ENCODE measurements at places on chromosomes 11 and 22.

DNA sequence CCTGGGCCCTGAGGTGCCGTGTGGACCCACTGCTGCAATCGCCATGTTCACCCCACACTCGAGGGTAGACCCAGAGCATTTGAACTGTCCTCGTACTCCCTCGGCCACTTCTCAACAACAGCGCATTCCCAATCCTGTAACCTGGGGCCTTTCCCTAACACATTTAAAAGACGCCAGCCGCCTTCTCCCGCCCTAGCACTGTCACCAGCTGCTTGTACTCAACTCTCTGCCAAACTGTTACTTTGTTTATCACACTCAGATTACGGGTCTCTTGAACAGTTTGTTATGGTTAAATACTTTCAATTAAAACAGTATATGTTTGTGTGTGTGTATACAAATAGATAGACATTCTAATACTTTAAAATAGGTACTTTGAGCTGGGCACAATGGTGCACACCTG, 20.7 kb downstream of the CDKN1C start:
- DNase-seq, result no peak

DNA sequence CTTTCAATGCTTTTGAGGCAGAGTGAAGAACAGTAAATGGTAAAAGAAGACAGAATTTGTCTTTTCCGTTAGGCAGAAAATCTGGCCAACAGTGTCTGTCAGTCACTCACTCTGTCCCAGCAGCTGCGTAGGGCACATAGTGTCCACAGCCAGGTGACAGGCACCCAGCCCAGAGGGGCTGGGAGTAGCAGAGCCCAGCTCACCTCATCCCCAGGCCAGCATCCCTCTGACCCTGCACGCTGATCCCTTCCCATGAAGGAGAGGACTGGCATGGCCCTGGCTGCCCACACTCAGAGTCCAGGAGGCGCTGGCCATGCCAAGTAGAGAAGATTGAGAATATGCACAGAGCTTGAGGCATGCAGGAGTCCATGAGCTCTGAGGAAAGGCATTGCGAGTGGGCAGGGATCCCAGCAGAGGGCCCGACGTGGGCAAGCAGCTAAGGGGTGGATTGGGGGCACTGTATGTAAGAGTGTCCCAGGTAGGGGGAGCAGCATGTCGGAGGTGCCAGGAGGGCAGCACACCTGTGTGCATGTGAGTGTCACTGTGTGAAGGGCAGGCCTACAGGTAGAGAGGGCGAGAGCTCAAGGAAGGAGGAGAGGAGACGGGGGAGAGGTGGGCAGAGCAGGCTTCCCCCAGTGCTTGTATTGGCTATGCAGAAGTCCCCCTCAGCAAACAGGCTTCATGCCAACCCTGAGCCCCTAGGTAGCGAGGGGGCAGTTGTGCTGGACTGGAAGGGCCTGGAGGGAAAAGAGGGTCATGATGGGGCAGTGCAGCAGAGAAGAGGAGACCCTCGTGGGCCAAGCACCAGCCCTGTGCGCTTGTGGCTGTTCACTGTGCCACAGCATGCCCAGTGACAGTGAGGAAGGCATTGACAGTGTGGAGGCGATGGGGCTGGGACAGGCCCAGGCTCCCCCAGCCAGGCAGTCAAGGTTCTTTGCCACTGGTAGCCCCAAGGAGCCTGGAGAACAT, 133.8 kb downstream of the OSBP2 start:
- DNase-seq, result no peak

GRCh38 chr22:22746963-22747933, 102.8 kb downstream of the GGTLC2 start:
- DNase-seq, result no peak

GRCh38 chr11:83161610-83162199, 4.8 kb downstream of the PCF11 start:
- DNase-seq, result no peak

DNA sequence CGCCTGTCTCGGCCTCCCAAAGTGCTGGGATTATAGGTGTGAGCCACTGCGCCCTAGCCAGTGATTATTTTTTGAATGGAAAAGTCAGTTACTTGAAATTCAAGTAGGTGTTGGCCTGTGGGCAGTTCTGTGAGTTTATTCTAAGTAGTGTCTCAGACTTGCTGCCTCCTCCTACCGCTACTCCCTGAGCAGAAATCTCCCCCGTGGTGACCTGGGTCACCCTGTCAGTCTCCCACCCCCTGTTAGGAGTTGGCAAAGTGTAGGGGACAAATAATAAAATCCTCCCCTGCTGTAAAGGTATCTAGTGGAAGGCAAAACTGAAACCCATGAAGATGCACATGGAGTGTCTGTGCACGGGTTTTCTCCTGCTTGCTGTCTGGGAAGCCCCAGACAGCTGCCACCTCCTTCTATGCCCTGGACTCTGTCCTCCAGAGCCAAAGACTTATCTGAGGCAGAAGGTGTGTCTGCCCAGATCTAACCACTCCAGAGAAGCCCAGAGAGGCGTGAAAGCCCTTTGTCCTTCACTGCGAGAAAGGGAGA, 26.3 kb downstream of the SNAP29 start:
- no peak for DNase-seq

DNA sequence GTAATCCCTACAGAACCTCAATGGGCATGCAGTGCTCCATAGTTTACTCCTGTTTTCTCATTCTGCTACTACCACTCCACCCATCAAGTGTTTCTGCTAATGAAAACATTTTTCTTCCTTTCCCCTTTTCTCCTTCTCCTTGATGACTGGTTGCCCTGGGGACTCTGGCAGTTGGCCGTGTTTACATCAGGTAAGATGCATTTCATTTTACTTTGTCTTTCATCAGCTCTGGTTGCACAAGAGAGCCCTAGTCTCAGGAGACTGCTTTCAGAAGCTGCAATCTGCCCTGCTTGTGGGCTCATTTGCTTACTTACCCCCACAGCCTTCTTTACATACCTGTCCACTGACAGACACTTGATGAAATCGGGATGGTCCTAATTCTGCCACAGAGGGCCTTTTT, 19.6 kb upstream of the LIMK2 start:
- DNase-seq, result no peak

DNA sequence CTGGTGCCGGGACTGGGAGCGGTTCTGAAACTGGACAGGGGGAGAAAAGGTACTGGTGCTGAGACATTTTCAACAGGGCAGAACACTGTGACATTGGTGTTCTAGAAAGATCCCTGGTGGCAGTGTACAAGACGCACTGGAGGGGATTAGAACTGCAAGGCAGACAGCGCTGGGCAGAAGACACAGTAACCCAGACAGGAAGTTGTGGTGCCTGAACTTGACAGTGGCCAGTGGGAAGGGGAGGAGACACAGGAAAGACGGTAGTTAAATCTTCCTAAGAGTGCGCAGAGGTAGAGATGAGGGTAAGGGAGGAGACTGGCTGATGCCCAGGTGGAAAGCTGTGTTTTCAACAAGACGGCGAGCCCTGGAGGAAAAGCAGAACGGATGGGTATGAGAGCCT, 24.5 kb downstream of the FAM227A start:
- DNase-seq, result no peak

GRCh38 chr11:65116370-65117205, 913 bp downstream of the ZNHIT2 start:
- no peak for DNase-seq

DNA sequence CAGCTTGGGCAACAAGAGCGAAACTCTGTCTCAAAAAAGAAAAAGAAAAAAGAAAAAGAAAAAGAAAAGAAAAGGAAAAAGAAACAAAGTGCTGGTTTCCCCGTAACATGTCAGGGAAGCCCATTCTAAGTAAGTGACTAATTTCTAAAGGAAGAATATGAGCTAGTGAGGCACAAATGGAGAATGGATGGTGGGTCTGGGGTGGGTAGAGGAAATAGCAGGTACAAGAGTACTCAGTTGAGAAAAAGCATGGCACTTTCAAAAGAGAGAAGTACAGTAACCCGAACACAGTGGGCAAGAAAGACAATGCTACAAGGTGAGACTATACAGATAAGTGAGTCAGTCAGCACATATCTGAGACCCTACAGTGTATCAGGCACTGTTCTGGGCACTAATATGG, 4.5 kb downstream of the MAJIN start:
- DNase-seq, result no peak

- DNase-seq, result no peak
Observed at GRCh38 chr22:29203488-29204454, 1.9 kb upstream of the EMID1 start.

DNA sequence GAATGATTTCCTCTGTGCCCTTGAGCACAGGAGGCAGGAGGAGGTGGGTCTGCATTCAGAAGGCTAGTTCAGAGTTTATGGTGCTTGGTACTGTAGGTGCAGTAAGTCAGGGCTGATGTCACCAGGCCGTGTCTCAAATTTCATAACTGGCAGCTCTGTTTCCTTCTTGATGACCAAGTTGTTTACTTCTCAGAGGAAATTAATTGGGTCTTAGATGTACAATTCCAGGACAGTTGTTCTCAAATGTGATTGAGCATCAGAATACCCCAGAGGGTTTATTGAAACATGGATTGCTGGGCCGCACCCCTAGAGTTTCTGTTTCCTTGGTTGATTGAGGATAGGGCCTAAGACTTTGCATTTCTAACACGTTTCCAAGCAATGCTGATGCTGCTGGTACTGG, 6.2 kb downstream of the AMOTL1 start:
- DNase-seq, result no peak

DNA sequence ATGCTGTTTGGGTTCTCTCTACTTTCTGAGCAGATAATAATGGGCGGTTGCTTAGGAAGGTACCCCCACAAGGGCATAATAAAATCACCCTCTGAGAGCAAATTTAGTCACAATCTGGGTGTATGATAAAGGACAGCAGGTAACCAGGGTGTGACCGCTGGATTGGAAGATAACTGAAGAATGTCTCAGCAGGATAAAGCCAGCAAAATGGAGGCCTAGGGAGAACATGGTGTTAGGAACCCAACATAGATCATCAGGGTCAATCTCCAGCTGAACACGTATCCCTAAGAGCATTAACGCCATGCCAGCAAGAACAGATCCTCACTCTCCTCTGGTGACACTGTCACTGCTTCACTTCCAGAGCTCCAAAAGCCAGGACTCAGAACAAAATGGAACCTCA, 64.5 kb upstream of the SCUBE2 start:
- DNase-seq, result no peak

- DNase-seq, result no peak
Observed at GRCh38 chr22:46764779-46765485, 2.5 kb downstream of the TBC1D22A start.

- no peak for DNase-seq
Observed at GRCh38 chr22:39448205-39449054, 8.4 kb upstream of the MGAT3 start.
